Ammon's horn (tissue), 1 donor: ENCODE measurements at places on chromosomes 11 and 22.
A peak's percentile ranks its signal among the peaks of the same experiment; 100 is the strongest.

DNA sequence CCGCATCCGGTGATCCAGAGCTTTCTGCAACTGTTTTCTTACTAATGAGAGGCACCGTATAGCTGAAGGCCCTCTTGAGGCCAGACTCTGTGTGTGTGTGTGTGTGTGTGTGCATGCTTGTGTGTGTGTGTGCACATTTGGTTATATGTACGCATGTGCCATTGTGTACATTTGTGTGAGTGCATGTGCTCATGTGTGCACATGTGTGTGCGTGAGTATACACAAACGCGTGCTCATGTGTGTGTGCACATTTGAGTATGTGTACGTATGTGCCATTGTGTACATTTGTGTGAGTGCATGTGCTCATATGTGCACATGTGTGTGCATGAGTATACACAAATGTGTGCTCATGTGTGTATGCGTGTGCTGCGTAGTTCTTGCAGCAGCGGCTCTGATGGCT is 12.3 kb upstream of the FGF19 start:
- DNase-seq, result no peak

GRCh38 chr22:23119494-23120414 is 22.0 kb downstream of the RSPH14 start:
- DNase-seq, result no peak

DNA sequence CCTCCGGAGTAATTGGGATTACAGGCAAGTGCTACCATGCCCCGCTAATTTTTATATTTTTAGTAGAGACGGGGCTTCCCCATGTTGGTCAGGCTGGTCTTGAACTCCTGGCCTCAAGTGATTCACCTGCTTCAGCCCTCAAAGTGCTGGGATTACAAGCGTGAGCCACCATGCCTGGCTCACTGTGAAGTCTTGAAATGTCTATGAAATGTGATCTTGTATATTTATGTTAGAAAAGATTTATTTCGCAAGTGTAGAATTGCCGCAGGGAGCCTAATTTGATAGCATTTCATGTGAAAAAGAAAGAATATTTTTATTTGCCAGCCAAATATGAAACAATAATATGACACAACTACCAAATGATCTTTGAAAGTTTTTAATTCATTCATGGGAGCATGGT is 52.1 kb downstream of the GRAMD1B start:
- no peak for DNase-seq

- DNase-seq, result no peak
Observed at GRCh38 chr22:37459206-37459605, 27.0 kb downstream of the MFNG start.

DNA sequence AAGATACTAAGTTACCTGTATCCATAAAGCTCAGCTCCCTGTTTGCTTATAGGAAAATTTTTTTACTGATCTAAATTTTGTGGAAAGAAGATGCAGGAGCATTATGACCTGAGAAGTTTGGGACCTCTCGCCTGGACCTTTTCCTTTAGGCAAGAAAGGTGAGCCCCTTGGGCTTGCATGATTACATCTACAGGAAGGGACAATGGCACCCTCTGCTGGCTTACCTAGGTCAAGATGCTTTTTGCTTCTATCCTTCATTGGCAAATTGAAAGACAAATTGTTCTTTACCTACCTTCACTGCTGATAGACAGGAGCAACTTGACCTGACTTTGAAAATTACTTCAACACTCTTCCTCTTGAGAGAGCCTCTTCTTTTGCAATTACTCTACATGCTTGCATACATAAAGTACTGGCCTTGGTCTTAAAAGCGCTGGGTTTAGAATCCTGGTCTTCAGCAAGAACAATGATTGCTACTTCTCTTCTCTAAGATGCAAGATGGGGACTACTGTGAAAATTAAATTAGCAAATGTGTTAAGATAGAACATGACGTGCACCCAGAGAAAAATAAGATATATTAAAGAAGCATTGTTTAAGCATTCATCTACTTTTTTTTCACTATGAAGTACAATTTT is 147.2 kb downstream of the TRPC6 start:
- peak; percentile 55 for DNase-seq
